ENCODE measurements at places on chromosomes 13 and 19.

DNA sequence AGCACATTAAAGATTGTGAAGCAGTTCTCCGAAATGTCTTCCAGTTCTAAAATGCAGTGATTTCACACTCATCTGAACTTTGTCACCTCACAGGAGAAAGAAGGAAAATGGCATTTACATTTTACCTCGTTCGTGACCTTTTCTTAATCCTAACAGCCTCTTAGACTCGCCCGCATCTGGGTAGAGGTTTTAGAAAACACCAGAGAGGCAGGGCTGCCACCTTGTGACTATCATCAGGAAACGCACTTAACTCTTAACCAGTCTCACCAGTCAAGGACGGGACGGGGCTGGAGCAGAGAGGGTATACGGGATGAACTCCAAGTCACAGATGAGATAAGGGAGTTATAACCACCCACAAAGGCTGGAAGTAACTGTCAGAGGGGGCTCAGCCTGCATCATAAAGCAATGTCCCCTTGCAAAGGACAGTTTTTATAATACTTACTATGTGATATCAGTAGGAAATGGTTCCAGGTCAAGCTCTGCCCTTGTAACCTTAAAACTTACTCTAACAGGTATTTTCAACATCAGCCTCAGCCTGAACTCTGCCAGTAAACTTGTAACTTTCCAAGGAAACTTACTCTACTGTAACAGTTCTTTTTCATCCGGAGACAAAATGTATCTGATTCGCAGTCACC, 8.6 kb upstream of the CEACAM6 start:
- DNase-seq: no peak

- DNase-seq: peak; percentile 23
Observed at GRCh38 chr19:51094696-51095279, 12.1 kb upstream of the KLK14 start.

DNA sequence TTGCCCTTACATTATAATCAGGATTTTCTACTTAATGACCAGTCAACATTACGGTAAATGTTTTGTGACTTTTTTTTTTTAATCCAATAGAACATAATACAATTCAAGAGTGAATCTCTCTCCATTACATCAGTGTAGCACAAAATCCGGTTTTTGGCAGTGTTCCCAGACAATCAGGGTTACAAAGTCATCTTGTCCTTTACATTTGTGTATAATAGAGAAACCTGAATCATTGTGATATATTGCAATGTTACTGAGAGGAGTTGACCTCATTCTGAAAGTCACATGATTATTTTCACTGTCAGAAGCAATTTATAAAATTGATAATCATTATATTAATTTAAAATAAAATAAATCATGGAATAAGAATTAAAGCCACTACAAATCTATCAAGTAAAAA, 1346.0 kb upstream of the SPRY2 start:
- no peak for DNase-seq

GRCh38 chr19:12840091-12841079, 2.1 kb downstream of the MAST1 start:
- DNase-seq: no peak

GRCh38 chr19:3839941-3840340, 28.9 kb downstream of the ZFR2 start:
- DNase-seq: no peak

- no peak for DNase-seq
Observed at GRCh38 chr13:59665184-59665583, 498.5 kb downstream of the DIAPH3 start.

- no peak for DNase-seq
Observed at GRCh38 chr19:38409631-38410133, 6.8 kb downstream of the FAM98C start.

GRCh38 chr19:941292-942132, 15.7 kb downstream of the ARID3A start:
- no peak for DNase-seq

GRCh38 chr13:38819053-38819452, 132.2 kb downstream of the FREM2 start:
- DNase-seq: no peak

GRCh38 chr19:34539396-34539795, 57.8 kb downstream of the WTIP start:
- DNase-seq: no peak

DNA sequence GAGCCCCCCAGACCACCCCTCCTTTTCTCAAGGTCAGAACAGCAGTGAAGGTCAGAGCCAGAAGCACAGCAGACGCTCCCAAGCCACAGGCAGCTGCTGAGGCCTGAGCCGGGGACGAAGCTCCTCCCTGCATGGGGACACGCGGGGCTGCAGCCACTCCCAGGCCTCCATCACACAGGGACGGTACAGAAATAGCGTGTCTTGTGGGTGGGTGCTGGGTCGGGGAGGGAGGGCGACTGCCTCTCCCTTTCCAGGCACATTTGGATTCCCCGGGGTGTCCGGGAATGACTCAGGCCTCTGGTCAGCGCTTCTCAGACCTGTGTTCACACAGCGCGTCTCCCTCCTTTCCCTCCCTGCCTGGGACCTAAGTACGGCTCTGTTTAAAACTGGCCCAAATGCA, 33.2 kb downstream of the RASA3 start:
- DNase-seq: no peak

- DNase-seq: no peak
Observed at GRCh38 chr13:50055454-50055853, 40.2 kb downstream of the KCNRG start.

DNA sequence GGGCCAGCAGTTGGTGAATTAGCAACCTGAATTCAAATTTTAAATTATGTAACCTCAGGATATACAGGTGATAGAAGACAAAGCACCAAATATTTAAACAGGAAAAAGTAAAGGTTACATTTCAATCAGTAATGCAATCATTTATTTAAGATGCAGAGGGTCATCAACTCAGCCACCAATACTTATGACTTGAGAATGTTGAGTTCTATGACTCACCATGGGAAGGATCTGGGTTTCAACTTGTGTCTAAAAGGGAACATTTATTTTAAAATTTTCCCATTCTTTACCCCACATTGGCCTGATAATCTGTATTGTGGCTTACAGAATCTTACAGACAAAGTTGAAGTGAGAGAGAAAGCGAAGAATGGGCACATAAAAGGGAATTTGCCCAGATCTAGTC, 418.0 kb downstream of the NDFIP2 start:
- DNase-seq: no peak

DNA sequence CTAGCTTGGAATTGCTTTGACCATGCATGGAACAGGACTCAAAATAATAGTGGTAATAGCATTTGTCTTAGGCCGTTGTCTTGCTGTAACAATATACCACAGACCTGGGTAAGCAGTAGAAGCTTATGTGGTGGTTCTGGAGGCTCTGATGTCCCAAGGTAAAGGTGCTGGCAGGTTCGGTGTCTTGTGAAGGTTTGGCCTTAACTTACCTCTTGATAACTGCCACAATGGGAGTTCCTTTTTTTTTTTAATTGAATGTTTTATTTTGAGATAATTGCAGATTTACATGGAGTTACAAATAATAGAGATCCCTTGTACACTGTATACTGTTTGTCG, 5.8 kb downstream of the RPL21 start:
- DNase-seq: no peak

DNA sequence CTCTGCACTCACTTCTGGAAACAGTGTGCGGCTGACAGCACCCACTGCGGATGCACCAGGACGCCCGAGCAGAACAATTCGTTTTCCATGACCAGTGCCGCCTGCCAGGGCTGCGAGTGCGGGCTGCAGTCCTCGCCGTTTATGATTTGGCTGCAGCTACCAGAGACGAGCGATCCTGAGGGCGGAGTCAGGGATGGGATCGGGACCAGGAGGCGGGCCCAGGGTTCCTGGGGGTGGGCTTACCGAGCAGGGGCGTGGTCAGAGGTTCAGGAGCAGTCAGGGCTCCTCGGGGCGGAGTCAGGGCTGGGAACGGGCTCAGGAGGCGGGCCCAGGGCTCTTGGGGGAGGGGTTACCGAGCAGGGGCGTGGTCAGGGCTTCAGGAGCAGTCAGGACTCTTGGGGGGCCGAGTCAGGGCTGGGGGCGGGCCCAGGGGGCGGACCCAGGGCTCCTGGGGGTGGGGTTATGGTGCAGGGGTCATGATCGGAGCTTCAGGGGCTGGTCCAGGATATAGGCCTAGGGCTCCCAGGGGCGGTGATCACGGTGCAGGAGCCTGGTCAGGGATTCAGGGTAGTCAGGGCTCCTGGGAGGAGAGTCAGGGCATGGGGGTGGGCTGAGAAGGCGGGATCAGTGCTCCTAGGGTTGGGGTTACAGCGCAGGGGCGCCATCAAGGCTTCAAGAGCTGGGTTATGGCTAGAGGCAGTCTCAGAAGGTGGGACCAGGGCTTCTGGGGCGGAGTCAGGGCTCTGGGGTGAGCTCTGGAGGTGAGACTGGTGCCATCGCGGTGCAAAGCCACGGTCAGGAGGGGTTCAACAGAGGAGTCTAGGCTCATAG, 1.7 kb downstream of the KLK4 start:
- peak; percentile 10 for DNase-seq

DNA sequence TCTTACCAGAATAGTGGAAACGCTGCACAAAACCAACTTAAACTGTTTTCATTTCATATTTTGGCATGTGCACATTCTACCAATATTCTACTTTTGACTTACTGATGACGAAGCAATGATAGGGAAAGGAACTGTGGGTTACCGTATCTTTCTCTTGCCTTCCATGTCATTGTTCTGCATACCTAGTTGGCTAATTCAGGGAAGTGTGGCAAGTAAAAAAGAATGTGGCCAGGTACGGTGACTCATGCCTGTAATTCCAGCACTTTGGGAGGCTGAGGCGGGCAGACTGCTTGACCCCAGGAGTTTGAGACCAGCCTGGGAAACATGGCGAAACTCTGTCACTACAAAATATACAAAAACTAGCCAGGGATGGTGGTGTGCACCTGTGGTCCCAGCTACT, 108.2 kb downstream of the SIPA1L3 start:
- no peak for DNase-seq

DNA sequence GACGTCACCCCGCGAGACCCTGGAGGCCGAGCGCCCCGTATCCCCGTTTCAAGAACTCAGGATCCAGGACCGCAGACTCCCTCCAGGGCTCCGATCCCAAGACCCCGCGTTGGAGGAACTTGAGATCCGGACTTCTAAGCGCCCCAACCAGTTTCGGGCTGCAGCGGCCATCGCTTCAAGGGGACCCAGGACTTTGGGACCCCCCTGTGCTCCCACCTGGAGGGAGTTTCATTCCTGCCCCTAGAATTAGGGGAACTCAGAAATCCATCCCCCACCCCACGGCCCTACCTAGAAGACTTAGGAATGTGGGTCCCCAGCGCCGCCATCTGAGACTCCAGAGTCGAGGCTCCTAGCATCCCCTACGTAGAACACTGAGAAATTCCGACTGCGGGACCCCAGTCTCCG, 400 bp downstream of the PLEKHG2 start:
- no peak for DNase-seq

DNA sequence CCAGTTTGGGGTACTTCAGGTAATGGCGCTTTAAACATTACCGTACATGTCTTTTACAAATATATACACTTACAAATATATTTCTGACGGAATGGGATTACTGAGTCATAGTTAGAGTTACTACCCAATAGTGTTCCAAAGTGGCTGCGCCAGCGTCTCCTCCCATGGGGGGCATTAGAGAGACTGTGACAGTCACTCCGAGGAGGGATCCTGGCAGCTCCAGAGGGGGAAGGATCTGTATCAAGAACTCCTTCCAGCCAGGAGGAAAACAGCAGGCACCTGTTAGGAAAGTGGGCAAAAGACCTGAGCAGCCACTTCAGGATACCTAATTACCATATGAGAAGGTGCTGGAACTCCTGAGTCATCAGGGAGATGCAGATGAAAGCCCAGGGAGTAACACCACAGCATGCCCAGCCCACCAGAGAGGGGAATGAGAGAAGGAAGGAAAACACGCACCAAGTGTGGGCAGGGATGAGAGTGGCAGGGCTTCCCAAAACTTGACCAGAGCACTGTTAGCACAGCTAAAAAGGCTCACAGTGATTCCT, 52.9 kb downstream of the SLC7A9 start:
- DNase-seq: no peak

- no peak for DNase-seq
Observed at GRCh38 chr13:108760541-108760940, 131.1 kb downstream of the MYO16 start.

DNA sequence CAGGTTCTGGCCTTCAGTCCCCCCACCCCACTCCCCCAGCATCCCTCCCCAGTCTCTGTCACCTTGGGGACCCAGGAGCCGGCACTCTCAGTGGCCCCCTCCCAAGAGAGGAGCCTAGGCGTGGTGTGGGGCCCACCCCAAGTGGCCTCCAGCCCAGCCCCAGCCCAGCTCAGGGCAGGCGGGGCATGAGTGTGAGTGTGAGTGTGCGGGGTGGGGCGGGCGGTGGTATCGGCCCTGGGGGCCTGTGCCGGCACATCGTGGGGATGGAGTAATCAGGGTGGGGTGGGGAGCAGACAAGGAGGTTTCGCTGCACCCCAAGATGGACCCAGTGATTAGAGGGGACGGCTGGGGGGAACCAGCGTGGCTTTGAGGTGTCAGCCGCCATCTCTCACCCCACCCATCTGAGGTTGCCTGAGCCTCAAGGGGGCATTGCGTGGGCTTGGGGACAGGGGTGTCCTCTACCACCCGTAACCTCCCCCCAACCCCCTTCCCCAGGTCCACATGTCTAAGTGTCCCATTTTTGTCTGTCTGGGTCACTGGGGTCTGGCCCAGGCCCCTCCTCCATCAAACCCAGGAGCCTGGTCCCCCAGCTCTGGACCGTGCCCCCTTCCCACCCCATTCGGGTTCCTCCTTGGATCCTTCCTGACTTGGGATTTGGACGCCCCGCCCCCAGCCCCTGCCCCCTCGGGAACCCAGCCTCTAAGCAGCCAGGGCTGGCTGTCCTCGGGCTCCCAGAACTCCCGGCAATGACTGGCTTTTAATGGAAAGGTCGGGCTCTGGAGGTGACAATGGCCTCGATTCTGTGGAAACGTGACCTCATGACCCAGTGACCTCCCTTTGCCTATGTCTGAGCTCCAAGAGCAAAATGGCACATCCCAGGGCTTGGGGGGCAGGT, 6.9 kb upstream of the SULT2B1 start:
- no peak for DNase-seq

DNA sequence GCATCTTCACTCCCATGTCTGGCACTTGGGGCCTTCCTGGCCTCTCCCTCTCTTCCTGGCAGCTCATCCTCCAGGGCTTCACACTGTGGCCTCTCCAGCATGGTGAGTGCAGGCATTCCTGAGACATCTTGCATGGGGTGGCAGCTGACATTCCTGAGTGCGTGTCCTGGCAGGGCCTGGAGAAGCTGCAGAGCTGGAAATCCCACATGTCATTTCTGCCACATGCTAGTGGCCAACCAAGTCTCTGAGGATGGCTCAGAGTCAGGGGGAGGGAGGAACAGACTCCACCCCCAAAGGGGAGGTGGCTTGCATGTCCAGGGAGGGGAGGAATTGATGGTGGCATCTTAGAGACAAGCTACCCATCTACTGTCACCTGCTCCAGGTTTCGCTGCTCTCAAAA, 41.6 kb upstream of the AMER2 start:
- no peak for DNase-seq

GRCh38 chr19:55259540-55260210, 858 bp upstream of the PPP6R1 start:
- no peak for DNase-seq

- DNase-seq: no peak
Observed at GRCh38 chr13:25478186-25478585, 106.4 kb downstream of the ATP8A2 start.

Measured in stimulated activated CD4-positive, alpha-beta T cell treated with anti-CD3 and anti-CD28 coated beads, TNF-alpha, amount 100 ng/mL, for 1 hour (primary cell).